Left lobe of liver (tissue), 2 donors: ENCODE measurements at places on chromosomes 7 and 10. TPM values are rescaled to one million over a fixed set of nuclear protein-coding genes. Genes with fewer than 3 reads are reported as not detected.

The ZNF12 gene
- total RNA-seq: 12.8 TPM

The TSPAN33 gene
- 33.7 TPM for total RNA-seq

The MEOX2 gene
- total RNA-seq: 0.18 TPM

DNA sequence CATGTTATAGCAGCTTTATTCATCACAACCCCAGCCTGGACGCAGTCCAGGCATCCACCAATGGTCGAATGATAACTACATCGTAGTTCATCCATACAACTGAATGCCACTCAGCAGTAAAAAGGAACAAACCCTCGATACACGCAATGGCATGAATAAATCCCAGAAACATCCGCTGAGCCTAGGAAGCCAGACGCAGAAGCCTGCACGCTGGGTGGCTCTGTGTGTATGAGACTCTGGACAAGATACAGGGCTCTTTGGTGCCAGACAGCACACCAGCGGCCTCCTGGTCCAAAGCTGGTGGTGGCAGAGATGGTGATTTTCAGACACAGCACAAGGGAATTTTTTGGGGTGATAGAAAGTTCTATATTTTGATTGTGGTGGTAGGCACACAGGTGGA, 10.0 kb upstream of the CRYGN start:
- no peak for DNase-seq

DNA sequence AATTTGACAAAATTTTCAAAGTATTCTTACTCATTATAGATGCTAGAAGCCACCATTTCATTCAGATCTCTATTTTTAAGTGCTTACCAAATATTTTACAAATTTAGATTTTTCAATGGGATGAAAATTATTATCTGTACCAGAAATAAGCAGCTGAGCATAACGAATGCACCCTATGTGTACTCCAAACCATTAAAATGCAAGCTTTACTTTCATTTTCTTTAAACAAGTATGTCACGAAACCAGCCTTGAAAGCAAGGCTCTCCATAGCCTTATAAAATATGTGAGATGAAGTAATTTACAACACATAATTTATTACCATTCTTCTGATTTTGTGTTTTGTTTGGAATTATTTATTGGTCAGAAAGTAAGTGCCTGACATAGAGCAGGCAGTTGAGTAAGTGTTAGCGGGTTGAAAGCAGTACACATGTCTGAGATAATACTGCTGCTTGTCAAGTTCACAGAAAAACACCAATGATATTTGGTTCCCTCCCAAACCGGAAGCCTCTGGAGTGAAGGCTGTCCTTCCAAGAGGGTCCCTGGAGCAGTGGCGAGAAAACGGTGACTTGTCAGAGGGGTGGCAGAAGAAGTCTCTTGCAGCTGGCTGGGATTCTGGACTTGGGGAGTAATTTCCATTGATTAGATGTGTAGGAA, 322.7 kb upstream of the PFKP start:
- DNase-seq: no peak

- DNase-seq: no peak
These were observed 21.9 kb downstream of the PCBD1 start for GRCh38 chr10:70866424-70866823.

GRCh38 chr7:824664-825063, 7.6 kb upstream of the SUN1 start:
- DNase-seq: no peak
